ENCODE measurements at places on chromosomes 3 and 15.

DNA sequence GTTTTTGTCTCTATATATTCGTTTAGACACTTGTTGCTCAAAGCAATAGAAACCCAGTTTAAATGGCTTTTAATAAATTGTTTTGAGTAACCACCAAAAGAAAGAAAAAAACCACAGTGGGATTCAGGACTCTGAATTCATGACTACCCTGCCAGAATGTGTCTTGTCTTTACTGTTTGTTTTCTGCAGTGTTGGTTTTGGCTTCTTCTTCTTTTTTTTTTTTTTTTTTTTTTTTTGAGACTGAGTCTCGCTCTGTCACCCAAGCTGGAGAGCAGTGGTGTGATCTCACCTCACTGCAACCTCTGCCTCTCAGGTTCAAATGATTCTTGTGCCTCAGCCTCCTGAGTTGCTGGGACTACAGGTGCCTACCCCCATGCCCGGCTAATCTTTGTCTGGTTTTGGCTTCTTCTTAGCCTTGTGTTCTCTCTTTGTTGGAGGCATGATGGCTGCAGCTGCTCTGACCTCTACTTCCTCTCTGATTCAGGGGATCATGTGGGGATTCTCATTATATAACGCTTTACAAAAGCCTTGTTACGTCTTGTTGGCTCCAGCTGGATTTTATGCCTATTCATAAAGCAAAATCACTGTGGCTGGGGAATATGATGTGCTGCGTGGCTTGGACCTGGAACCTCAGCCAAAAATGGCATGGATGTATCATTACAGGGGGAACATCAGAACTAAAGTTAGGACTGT, 54.0 kb downstream of the PLS1 start:
- no peak for DNase-seq

DNA sequence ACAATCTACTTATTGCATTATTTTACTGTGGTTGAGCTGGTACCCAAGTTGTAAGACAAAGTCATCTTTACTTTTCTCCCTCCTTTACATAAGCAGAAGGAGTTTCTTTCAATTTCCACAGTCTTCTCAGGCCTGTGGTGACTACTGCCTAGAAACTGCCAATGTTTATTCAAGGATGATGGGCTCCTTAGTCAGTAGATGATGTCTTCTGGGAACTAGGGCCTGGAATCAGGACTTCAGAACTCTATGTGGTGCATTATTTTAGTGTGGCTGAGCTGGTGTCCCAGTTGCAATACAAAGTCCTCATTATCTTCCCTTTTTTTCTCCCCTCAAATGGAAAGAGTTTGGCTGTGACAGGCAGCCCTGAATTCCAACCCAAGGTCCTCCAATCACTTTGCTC, 1762.5 kb downstream of the SI start:
- no peak for DNase-seq

- no peak for DNase-seq
Observed at GRCh38 chr15:34837246-34838016, 42.1 kb upstream of the ACTC1 start.

DNA sequence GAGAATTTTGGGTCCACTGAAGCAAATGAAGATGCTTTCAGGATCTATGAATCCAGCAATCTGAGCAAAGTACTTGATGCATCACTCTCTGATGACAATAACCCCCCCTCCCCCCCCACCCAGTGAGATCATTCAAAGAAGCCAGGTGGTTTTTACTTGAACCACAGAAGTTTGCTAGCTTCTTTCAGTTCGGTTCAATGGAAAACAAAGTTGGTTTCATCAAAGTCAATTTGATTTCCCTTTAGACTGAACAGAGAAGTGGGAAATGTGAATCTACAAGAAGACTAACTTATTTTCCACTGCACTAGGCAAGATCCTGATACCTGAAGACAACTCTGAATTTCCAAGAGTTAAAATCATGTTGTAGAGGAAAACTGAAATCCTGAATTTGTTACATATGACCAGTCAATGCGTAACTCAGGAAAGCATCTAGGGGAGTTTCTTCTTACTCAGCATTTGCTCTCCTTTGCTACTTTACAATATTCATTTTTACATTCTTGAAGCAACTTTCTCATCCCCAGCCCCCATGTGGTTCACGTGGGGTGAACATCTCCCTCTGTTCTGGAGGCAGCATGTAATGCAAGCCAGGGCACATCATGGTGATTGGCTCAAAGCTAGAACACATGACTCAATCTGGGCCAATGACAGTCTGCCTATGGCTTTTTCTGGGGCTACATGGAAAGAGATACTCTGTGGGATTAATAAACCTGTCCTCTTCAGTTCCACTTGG, 572.6 kb downstream of the FOXP1 start:
- DNase-seq = no peak

GRCh38 chr15:65821070-65821469, 29.0 kb upstream of the DENND4A start:
- DNase-seq = no peak

All from umbilical cord (tissue), 2 donors.